ENCODE measurements at places on chromosomes 7 and 10. TPM values are rescaled to one million over a fixed set of nuclear protein-coding genes. Genes with fewer than 3 reads are reported as not detected.

- H3K4me3 ChIP-seq = no peak overlapping the region
- no peaks in the 10 kb centered on the region for H3K27me3 ChIP-seq
- H3K4me1 ChIP-seq = no peaks in the 10 kb centered on the region
- no peak overlapping the region for H3K27ac ChIP-seq
Measured at GRCh38 chr7:112819536-112819935, 29.3 kb upstream of the TMEM168 start.

DNA sequence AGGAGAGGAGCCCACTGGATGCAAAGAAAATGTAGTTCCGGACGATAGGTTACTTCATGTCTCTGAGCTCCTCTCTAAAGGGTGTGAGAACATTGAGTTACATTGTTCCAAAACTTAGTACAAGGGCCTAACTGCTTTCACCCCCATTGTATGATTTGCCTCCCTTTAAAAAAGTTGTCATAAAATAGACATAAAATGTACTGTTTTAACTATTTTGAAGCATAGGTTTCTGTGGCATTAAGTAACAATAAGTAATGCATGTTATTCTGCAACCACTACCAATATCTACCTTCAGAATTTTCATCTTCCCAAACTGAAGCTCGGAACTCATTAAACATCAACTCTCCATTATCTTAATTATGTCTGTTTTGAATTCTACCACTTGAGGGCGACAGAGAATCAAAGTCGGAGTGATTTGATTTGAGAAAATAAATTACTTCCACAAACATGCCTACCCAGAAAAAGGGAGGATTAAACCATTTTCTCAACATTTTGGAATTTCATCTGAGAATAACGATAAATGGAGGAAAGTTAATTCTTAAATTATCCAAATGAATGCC lies 2.7 kb downstream of the IGFBP1 start:
- H3K4me1 ChIP-seq = peaks cover 3% of the 10 kb centered on the region
- DNase-seq = no peak
- no peaks in the 10 kb centered on the region for H3K36me3 ChIP-seq
- no peak overlapping the region for H3K27ac ChIP-seq
- no peaks in the 10 kb centered on the region for H3K27me3 ChIP-seq
- H3K4me3 ChIP-seq = no peak overlapping the region

- no peaks in the 10 kb centered on the region for H3K4me1 ChIP-seq
- H3K36me3 ChIP-seq = no peaks in the 10 kb centered on the region
- no peak for DNase-seq
- H3K27ac ChIP-seq = no peak within 1 kb of the TSS
Measured at GRCh38 chr7:16881844-16882243, at the start of gene AGR3. Gene AGR3, minus strand, starts transcription at chr7:16881983. Its CDS starts 3,365 bp downstream, at chr7:16878618.

ARHGEF5 gene
- total RNA-seq = 5.4 TPM

FOXI2 gene
- not detected for total RNA-seq

BPGM gene
- 9.0 TPM for total RNA-seq

GRCh38 chr7:48366096-48366495 lies 194.8 kb downstream of the ABCA13 start:
- no peaks in the 10 kb centered on the region for H3K27me3 ChIP-seq
- H3K27ac ChIP-seq = no peak overlapping the region
- H3K36me3 ChIP-seq = no peaks in the 10 kb centered on the region

GRCh38 chr10:62803724-62804355 lies 680 bp upstream of the ADO start:
- H3K27ac ChIP-seq = peak overlapping the region; percentile 80
- peak overlapping the region; percentile 76 for H3K4me3 ChIP-seq
- peaks cover 15% of the 10 kb centered on the region for H3K4me1 ChIP-seq
- no peaks in the 10 kb centered on the region for H3K27me3 ChIP-seq
- no peaks in the 10 kb centered on the region for H3K36me3 ChIP-seq

ABCA13 gene
- 0.10 TPM for total RNA-seq

GRCh38 chr7:85737426-85737825 lies 550.6 kb upstream of the SEMA3D start:
- H3K4me3 ChIP-seq = no peak overlapping the region
- H3K27ac ChIP-seq = no peak overlapping the region
- no peaks in the 10 kb centered on the region for H3K36me3 ChIP-seq
- H3K27me3 ChIP-seq = no peaks in the 10 kb centered on the region

DNA sequence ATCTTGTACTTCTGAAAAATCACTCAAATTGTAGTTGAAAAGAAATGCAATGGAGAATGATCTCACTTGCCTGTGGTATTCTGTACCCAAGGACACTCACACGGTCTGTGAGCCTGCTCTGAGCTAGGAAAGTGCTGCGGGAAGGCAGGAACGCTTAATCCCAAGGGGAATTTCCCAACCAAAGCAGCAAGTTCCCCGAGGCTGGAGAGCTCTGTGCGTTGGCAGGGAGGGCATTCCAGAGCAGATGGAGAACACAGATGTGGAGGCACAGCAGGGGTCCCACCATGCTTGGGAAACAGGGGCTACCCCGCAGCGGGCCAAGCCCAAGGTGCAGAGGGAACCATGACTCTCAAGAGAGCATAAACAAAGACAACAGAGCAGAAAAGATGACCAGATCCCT lies 13.6 kb downstream of the SVIL start:
- H3K27ac ChIP-seq = peak overlapping the region; percentile 96
- no peaks in the 10 kb centered on the region for H3K27me3 ChIP-seq
- peak; percentile 53 for DNase-seq
- H3K4me3 ChIP-seq = no peak overlapping the region
- no peaks in the 10 kb centered on the region for H3K36me3 ChIP-seq

OPN1SW gene
- total RNA-seq = not detected

DNA sequence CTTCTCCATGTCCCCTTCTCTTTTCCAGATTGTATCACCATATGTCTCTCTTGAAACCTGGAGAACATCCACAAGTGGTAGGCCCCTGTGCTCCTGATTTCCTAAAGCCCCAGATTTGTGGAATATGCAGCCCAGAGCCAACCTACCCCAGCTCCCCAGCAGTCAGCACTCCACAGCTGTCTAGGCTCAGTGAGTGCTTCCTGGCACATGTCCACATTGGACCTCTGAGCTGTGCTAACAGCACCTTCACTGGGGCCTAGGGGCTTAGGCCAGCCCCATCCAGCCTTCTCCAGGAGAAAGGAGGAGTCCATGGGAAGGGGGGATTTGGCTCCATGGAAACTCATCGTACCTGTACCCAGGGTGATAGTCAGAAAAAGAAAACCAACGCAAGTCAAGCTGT lies 192.7 kb downstream of the FGFR2 start:
- peaks cover 3% of the 10 kb centered on the region for H3K4me1 ChIP-seq
- no peaks in the 10 kb centered on the region for H3K27me3 ChIP-seq
- H3K27ac ChIP-seq = no peak overlapping the region
- no peak overlapping the region for H3K4me3 ChIP-seq
- no peaks in the 10 kb centered on the region for H3K36me3 ChIP-seq
- no peak for DNase-seq

- H3K36me3 ChIP-seq = no peaks in the 10 kb centered on the region
- no peak overlapping the region for H3K27ac ChIP-seq
- H3K4me3 ChIP-seq = no peak overlapping the region
- H3K27me3 ChIP-seq = no peaks in the 10 kb centered on the region
- no peak for DNase-seq
Measured at GRCh38 chr7:126659124-126659523, 593.6 kb downstream of the GRM8 start.

DNA sequence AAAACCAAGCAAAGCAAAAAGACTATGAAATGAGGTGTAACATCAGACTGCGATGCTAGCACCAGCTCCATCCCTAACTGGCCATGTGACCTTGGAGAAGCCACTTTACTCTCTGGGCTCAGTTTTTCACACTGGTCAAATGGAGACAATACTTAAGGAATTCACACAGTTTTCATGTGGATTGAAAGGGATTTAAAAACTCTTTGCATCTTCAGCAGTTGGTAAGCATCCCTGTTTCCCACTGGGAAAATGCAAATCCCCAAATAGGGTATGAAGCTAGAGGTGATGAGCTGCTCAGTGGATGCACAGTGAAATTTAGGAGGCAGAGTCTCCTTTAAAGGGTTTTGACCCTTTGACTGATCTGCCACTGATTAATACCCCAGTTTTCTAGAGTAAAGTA lies 240.7 kb downstream of the SORCS3 start:
- no peak overlapping the region for H3K4me3 ChIP-seq
- no peaks in the 10 kb centered on the region for H3K36me3 ChIP-seq
- H3K4me1 ChIP-seq = no peaks in the 10 kb centered on the region
- H3K27me3 ChIP-seq = no peaks in the 10 kb centered on the region
- no peak for DNase-seq

CTAGE8 gene
- total RNA-seq = 0.53 TPM
